ENCODE measurements at places on chromosomes 1 and 21.

- DNase-seq, result peak; percentile 46
Observed at GRCh38 chr1:218488986-218489385, 143.8 kb downstream of the TGFB2 start.

GRCh38 chr1:60872426-60873054 is 209.8 kb upstream of the NFIA start:
- no peak for DNase-seq

GRCh38 chr1:36515315-36516138 is 32.8 kb upstream of the CSF3R start:
- DNase-seq, result no peak

GRCh38 chr21:42578034-42578433 is 64.4 kb downstream of the SLC37A1 start:
- no peak for DNase-seq

GRCh38 chr1:46077644-46078043 is 54.8 kb downstream of the PIK3R3 start:
- DNase-seq, result no peak

- no peak for DNase-seq
Observed at GRCh38 chr1:21084111-21084810, 92.4 kb downstream of the EIF4G3 start.

DNA sequence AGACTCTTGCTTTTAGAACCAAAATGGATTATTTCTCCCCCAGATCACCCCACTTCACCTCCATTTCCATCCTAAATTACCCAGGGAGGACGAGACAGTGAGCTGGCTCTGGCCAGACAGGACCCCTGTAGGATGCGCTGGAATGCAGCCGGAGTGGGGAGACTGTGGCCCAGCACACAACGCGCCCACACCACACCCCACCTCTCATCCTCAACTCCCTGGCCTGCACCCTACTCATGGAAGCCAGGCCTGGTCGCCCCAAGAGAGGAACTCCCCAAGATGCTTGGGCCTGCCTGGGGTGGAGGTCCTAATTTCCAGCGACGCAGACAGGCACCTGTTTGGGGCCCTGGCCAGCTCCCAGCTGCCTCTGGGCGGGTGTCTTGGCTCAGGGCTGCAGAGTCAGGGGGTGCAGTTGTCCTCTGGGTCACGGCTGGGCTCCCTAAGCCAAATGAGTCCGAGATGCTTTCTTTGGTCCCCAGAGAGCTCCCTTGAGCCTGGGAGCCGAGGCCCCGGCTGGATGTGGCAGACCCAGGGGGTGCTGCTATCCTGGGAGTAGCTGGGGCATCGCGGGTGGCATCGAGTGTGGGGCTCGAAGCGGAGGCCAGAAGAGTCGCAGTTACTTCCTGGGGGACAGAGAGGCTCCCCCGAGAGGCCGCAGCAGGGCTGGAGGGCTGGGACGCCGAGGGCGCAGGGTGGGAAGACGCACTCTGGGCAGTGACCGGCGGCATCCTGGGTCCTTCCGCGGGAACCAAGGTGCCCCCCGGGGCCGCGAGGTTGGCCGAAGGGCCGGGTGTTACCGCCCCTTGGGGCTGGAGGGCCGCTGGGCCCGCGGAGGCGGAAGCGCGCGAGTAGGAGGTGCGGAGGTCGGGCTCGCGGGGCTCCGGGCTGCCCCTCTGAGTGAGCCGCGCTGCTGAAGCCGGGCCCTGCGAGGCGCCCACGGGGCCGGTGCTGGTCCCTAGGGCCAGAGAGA is 10.4 kb downstream of the CLEC20A start:
- no peak for DNase-seq

DNA sequence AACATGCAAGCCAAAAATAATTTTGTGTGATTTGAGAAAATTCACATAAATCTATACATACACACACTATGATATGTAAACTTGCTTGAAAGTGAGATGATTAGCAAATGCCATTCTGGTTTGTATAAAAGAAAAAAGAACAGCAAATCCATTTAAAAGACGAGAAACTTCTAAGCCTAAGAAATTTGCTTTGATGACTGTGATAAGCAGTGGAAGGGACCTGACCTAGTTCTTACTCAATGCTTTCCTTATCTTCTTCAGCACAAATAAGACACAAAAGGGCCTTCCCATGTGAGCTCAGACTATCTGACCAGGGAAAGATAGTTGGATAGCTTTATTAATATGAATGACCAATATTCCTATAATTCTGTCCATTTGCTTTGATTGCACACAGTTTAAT is 25.3 kb upstream of the NMNAT2 start:
- DNase-seq, result no peak

GRCh38 chr1:70204600-70204999 is 779 bp downstream of the LRRC40 start:
- DNase-seq, result no peak
